ENCODE measurements at places on chromosomes 12 and 14. TPM values are rescaled to one million over a fixed set of nuclear protein-coding genes. Genes with fewer than 3 reads are reported as not detected.
A peak's percentile ranks its signal among the peaks of the same experiment; 100 is the strongest.

- H3K27me3 ChIP-seq = no peaks in the 10 kb centered on the region
- H3K36me3 ChIP-seq = no peaks in the 10 kb centered on the region
- no peak overlapping the region for H3K27ac ChIP-seq
- DNase-seq = no peak
- H3K4me3 ChIP-seq = no peak overlapping the region
Observed at GRCh38 chr14:74702293-74702692, 10.6 kb downstream of the AREL1 start.

DNA sequence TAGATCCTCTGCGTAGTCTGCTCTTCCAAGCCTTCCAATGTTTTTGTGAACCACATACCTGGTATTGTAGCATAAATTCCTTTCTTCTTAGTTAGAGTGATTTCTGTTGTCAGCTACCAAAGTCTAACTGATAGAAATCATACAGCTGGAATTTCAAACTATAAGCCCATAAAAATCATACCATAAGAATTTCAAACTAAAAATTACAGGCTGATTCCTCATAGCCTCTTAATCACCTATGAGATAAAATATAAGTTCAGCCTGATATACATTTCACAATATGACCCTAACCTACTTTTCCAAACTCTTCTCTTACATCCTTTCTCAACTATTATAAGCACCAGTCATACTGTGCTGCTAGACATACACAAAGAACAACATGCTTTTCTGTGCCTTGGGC is 64.8 kb downstream of the PTHLH start:
- DNase-seq = no peak
- H3K4me3 ChIP-seq = no peak overlapping the region
- peak overlapping the region; percentile 60 for H3K27ac ChIP-seq
- peaks cover 11% of the 10 kb centered on the region for H3K4me1 ChIP-seq
- H3K36me3 ChIP-seq = no peaks in the 10 kb centered on the region

GRCh38 chr14:76375947-76376404 is at the start of gene ESRRB:
Gene ESRRB (plus strand): TSS chr14:76376137. CDS start chr14:76376402, 265 bp downstream.
- peaks cover 83% of the 10 kb centered on the region for H3K27me3 ChIP-seq
- H3K27ac ChIP-seq = no peak within 1 kb of the TSS
- DNase-seq = peak; percentile 13
- peaks cover 12% of the 10 kb centered on the region for H3K4me1 ChIP-seq
- H3K4me3 ChIP-seq = no peak within 1 kb of the TSS

GRCh38 chr14:92647797-92648279 is 100.6 kb downstream of the LGMN start:
- no peaks in the 10 kb centered on the region for H3K27me3 ChIP-seq
- H3K27ac ChIP-seq = peak overlapping the region; percentile 89
- no peak for DNase-seq
- H3K36me3 ChIP-seq = no peaks in the 10 kb centered on the region

DNA sequence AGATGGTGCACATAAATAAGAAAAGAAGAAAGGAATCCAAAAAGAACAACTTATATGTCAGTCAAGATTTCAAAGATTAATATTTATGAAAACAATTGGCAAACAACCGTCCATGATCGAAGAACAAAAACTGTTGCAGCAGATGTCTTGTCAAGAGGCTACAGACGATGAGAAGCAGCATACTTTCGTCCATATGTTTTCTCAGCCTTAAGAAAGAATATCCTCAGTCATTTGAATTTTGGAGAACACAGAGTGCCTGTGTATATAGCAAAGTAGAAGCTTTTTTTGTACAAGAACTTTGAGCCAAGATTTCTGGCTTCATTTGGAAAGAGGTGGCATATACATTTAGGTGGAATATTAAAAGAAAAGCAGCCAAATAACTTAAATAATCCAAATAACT is 297.2 kb downstream of the ITPR2 start:
- H3K27ac ChIP-seq = no peak overlapping the region
- H3K36me3 ChIP-seq = no peaks in the 10 kb centered on the region
- H3K27me3 ChIP-seq = no peaks in the 10 kb centered on the region

Gene ACTR6
- total RNA-seq = 21.4 TPM

GRCh38 chr12:59619461-59620240 is 23.8 kb downstream of the SLC16A7 start:
- H3K4me1 ChIP-seq = no peaks in the 10 kb centered on the region
- H3K4me3 ChIP-seq = no peak overlapping the region
- H3K27ac ChIP-seq = no peak overlapping the region
- H3K36me3 ChIP-seq = no peaks in the 10 kb centered on the region

DNA sequence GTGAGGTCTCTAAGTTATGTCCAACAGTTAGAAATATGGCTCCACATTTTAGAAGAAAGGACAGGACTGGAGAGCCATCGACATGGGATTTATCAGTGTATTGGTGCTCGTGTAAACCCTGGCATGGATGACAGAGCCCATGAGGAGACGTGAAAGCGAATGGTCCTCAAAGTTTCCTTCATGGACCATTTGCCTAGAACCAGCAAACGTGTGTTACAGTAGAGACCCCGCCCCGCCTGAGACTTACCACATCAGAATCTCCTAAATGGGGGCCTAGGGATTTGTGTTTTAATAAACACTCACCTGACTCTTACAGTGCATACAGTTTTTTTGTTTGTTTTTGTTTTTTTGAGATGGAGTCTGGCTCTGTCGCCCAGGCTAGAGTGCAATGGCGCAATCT is 12.2 kb downstream of the EVL start:
- H3K36me3 ChIP-seq = no peaks in the 10 kb centered on the region
- no peak overlapping the region for H3K27ac ChIP-seq
- no peak overlapping the region for H3K4me3 ChIP-seq
- H3K27me3 ChIP-seq = no peaks in the 10 kb centered on the region
- H3K4me1 ChIP-seq = peaks cover 17% of the 10 kb centered on the region
- DNase-seq = no peak

- DNase-seq = no peak
- no peak overlapping the region for H3K27ac ChIP-seq
- peaks cover 3% of the 10 kb centered on the region for H3K4me1 ChIP-seq
- H3K27me3 ChIP-seq = no peaks in the 10 kb centered on the region
- H3K36me3 ChIP-seq = no peaks in the 10 kb centered on the region
Observed at GRCh38 chr12:4119157-4119761, 154.3 kb upstream of the CCND2 start.

Gene LRRC43
- 1.7 TPM for total RNA-seq

DNA sequence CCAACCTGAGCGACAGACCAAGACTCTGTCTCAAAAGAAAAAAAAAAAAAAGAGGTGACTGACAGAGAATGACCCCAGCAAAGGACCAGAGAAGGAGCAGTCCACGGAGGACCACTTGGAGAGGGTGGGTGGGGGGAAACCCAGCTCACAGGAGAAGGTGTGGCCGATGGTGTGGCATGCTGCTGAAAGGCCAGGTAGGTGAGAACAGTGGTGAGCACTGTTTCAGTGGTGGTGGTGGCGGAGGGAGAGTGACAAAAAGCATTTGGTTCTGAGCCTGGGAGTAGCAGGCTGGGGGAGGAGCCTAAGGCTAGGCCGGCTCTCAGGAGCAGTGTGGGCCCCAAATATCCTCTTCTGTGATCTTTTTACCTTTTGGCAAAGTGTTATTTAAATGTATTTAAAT is 63.8 kb downstream of the IRF2BPL start:
- no peaks in the 10 kb centered on the region for H3K36me3 ChIP-seq
- H3K4me1 ChIP-seq = peaks cover 18% of the 10 kb centered on the region
- no peak for DNase-seq
- H3K27ac ChIP-seq = no peak overlapping the region

- H3K4me1 ChIP-seq = peaks cover 36% of the 10 kb centered on the region
- H3K36me3 ChIP-seq = no peaks in the 10 kb centered on the region
- no peak for DNase-seq
- no peak overlapping the region for H3K4me3 ChIP-seq
Observed at GRCh38 chr12:75975702-75976101, 55.9 kb downstream of the PHLDA1 start.

GRCh38 chr12:108043750-108044533 is 85.1 kb upstream of the WSCD2 start:
- H3K27ac ChIP-seq = no peak overlapping the region
- H3K36me3 ChIP-seq = no peaks in the 10 kb centered on the region
- DNase-seq = no peak
- no peaks in the 10 kb centered on the region for H3K27me3 ChIP-seq
- no peaks in the 10 kb centered on the region for H3K4me1 ChIP-seq
- H3K4me3 ChIP-seq = no peak overlapping the region

GRCh38 chr12:132662901-132663755 is 24.0 kb downstream of the POLE start:
- H3K36me3 ChIP-seq = no peaks in the 10 kb centered on the region
- no peak for DNase-seq
- H3K4me3 ChIP-seq = no peak overlapping the region
- H3K27ac ChIP-seq = no peak overlapping the region

Gene PLBD1
- total RNA-seq = 20.8 TPM

- H3K27me3 ChIP-seq = no peaks in the 10 kb centered on the region
- H3K36me3 ChIP-seq = no peaks in the 10 kb centered on the region
- H3K27ac ChIP-seq = no peak overlapping the region
- no peak overlapping the region for H3K4me3 ChIP-seq
- no peaks in the 10 kb centered on the region for H3K4me1 ChIP-seq
Observed at GRCh38 chr12:14188744-14189143, 176.7 kb upstream of the ATF7IP start.

DNA sequence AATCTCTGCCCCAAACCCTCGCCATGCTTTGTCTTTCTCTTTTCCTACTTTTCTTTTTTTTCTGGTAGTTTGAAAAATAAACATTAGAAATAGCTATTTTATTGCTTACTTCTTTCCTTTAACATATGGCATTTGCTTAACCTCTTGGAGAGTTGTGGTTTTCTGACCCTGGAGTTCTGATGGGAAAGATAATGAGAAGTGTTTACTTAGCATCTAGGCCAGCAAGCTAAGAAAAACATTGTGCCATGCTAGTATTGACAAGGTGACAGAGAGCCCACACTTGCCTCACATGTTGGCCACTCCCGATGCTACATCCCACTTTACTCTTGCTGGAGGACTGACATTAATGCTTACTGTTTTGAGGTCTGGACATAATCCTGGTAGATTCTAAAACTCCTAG is 886.2 kb downstream of the DIO2 start:
- H3K4me3 ChIP-seq = no peak overlapping the region
- DNase-seq = no peak
- peaks cover 7% of the 10 kb centered on the region for H3K4me1 ChIP-seq
- no peak overlapping the region for H3K27ac ChIP-seq
- H3K27me3 ChIP-seq = no peaks in the 10 kb centered on the region

Gene EEA1
- 20.9 TPM for total RNA-seq

DNA sequence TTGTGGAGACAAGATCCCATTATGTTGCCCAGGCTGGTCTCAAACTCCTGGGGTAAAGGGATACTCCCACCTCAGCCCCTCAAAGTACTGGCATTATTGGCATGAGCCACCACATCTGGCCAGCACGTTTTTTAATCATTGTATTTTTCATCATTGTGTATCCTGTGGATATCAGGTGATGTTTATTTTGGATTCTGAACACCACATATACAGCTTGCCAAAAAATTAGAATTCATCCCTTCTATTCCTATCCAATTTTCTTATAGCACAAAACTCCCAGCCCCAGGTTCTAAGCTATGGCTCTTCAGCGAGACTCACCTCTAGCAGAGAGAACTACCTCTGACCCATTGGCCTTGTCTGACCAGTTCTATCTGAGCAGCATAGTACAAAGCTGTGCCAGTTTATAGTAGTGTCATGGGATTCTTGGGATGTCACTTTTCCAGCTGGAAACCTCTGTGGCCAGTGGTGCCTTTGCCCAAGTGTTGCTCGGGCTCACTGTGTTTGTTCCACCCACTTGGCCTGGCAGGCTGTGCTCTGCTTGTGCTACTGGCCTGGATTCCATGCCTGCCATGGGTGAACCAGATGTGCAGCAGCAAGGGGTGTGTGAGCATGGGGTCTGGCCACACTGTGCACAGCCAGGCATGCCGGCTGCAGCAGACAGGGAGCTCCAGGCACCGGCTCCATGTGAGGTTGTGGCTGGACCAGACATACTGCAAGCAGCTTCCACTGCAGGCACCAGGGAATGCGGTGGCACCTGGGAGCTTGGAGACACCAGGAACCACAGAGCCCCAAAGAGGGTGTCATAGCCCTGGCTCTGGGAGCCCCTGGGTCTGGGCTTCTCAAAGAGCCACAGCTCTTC is 37.2 kb downstream of the TIMELESS start:
- no peak for DNase-seq
- H3K4me3 ChIP-seq = no peak overlapping the region
- no peak overlapping the region for H3K27ac ChIP-seq
- H3K4me1 ChIP-seq = no peaks in the 10 kb centered on the region

DNA sequence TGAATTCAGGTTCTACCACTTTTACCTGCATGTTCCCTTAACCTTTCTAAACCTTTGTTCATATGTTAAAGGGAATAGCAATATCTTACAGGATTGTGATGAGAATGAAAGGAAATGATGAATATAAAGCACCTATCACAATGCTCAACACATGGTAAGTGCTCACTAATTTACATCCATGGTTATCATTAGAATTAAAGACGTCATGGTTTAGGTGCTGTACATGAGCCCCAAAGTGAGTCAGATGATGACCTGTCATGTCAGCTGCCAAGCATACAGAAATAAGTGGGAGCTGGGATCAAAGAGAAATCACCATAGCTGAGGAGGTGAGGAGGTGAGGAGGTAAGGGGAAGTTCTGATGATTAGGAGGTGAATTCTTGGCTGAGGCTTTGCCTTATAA is 135.9 kb upstream of the ATP2B1 start:
- no peak for DNase-seq
- H3K4me1 ChIP-seq = no peaks in the 10 kb centered on the region
- no peak overlapping the region for H3K27ac ChIP-seq
- no peaks in the 10 kb centered on the region for H3K36me3 ChIP-seq

Gene DDX54
- 52.6 TPM for total RNA-seq

GRCh38 chr12:90071996-90072395 is 363.4 kb upstream of the ATP2B1 start:
- H3K4me1 ChIP-seq = no peaks in the 10 kb centered on the region
- H3K27ac ChIP-seq = no peak overlapping the region
- no peaks in the 10 kb centered on the region for H3K27me3 ChIP-seq
- H3K4me3 ChIP-seq = no peak overlapping the region

DNA sequence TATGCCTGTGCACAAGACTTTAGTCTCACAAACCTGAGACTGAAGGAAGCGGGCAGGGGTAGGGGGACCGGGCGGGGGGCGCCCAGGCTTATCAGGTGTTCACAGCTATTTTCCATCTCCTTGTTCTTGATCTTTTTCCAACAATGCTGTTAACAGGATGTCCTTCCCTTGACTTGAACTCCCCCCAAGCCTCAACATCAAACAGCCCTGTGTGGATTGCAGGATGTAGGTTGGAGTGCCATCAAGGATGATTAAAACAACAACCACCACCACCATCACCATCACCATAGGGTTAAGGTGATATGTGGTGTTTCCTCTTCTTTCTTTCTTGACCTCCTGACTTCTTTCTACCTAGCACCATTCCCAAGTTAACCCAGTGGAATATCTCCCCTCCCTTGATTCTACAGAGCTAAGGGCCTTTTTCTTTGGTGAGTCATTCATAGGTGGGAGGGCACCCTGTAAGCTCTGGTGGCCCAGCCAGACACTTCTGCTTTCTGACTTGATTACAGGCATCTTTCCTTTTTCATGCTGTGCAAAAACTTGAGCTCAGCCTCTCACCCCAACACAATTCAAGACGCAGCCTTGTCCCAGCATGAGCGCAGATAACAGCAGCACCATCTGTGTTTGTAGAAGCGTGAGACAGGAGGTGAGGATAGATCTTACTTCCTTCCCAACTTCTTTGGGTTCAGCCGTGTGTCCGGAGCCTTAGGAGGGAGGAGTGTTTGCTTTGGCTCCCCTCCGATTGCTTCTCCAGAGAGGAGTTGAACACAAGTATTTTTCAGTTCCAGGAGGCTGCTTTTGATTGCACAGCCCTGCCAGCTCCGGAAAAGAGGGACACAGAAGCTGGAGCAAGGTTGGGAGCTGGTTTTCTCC is 26.8 kb downstream of the FLVCR2 start:
- H3K4me1 ChIP-seq = peaks cover 11% of the 10 kb centered on the region
- no peak overlapping the region for H3K27ac ChIP-seq
- H3K4me3 ChIP-seq = no peak overlapping the region
- no peaks in the 10 kb centered on the region for H3K36me3 ChIP-seq
- peak; percentile 20 for DNase-seq
- no peaks in the 10 kb centered on the region for H3K27me3 ChIP-seq

Gene OAS1
- total RNA-seq = 25.0 TPM

Measured in hepatocyte (in vitro differentiated cells).